ENCODE measurements at places on chromosomes 6 and 20.

DNA sequence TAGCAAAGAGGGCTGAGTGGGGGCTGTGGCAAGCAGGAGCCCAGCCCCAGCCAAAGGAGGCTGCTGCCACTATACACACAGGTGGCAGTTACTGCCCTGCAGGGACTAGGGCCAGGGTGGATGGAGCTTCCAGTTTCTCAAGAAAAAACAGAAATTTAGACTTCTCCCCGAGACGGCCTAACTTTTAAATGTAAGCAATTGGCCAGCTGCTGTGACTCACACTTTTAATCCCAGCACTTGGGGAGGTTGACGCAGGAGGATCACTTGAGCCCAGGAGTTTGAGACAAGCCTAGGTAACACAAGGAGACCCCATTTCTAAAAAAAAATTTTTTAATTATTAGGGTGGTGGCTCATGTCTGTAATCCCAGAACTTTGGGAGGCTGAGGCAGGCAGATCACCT, 98.2 kb upstream of the NFATC2 start:
- DNase-seq: no peak

- no peak for DNase-seq
Observed at GRCh38 chr6:16092990-16093389, 35.9 kb upstream of the MYLIP start.

DNA sequence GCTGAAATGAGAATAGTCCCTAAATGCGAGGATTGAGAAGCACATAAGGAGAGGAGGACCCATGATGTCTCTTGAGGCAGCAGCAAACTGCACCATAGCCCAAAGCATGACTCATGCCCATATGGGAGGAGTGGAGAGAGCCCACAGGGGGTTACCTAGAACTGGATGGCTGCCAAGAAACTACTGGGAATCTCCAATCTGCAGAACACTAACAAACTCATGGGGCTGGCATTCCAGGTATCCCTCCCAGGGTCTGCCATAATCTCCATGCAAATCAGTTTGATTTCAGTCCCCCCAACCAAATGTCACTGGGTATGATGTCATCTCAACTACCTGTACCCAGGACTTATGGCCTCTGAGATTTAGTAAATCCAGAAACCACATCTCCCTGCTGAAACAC, 410.5 kb downstream of the PTPRT start:
- DNase-seq: no peak

DNA sequence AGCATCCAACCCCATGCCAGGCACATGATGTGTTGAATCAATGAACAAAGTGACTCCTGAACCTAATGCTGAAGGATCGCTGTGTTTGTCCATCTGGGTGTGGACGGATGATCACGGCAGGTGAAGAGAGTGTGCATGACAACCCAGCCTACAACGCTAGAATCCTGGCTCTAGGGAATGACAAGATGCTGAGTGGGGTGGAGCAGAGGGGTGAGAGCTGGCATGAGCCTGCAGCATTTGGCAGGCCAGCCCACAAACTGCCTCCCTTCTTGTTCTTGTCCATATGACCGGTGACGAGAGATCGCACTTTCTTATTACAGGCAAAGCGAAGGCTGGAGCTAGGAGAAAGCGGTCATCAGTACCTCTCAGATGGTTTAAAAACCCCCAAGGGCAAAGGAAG, 54.7 kb upstream of the CDKAL1 start:
- no peak for DNase-seq

- DNase-seq: no peak
Observed at GRCh38 chr6:18269253-18269652, 4.9 kb upstream of the DEK start.

DNA sequence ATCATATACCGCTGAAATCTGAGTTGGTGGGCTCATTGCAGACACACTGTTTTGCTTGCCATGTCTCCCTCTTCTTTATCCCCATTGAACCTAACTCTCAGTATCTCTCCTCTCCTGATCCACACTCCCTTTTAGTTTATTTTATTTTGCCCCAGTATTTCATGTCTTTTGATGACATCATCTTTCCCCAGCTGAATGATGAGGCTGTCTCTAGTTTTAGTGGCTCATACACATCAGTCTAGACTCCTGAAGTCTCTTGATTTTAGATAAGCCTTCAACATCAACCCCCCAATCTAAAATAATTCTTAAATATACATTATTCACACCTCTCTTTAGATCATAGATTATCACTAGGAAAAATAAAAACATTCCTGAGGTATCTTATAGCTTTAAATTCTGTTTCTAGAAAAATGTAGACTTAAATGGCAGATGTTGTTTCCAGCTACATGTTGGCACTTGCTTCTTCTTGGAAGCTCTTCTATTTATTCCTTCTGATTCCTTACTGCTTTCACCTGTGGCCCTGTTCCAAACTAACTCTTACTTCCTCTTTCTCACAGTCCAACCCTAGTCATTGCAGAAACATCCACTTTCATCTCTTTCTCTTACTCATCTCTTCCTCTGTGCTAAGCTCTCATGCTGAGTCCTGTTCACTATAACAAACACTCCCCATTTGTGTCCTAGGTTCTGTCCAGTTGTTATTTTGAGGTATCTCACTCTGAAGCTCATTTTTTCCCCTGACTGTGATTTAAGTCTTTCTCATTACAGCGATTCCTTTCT, 191.9 kb upstream of the SLC35B3 start:
- DNase-seq: no peak

GRCh38 chr6:111774346-111774703, 98.9 kb downstream of the FYN start:
- no peak for DNase-seq

DNA sequence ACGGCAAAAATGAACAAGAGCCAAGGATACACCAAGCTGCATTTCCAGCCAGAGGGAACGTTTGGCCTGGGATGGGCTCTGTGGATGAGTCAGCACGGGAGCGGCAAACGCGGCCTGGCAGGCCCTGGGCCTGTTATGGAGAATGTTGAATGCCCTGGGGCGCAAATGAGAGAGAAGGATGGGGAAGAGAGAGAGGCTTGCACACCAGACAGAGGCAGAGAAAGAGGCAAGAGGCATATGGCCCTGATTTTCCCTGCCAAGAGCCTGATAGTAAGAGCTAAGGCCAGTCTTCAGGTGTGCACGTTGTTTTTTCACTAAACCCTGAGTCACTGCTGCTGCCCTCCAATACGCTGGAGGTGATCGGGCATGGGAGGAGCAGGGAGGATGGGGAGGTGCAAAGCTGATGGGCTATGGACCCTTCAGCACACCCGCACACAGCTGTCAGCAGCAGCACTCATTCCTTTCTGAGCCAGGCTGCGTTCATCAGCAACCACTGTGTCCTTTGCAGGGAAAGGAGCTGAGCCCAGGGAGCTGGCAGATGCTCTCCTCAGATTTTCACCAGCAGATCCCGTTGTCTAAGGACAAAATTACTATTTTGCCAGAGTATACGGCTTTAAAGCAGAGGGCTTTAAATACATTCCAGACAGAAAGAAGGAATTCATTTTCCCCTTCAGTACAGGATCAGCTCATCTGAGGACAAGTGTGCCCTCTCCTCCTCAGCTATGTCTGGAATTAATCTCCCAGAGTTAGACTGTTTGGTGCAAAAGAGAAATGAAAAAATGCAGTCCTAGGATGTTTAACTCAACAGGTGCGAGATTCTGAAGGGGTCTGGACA, 61.7 kb upstream of the SLC22A23 start:
- DNase-seq: no peak

GRCh38 chr20:35595901-35596300, 19.7 kb upstream of the SPAG4 start:
- no peak for DNase-seq

GRCh38 chr6:133166766-133167165, 74.4 kb upstream of the EYA4 start:
- no peak for DNase-seq

DNA sequence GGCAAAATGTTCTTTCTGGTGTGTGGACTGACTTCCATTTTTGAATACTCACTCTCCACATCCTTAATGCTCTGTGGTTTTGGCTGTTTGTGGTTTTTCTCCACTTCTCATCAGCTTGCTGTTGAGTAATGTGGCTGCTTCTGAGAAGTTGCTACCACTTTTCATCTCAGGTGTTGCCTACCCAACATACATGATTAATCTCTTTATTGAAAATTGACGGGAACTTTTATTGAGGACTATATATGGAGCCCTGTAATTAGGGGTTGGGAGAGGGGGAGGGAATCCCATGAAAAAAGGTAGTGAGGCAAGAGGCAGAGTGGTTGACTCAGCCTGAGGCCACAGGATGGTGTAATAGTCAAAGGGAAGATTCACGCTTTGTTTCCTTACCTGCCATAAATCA, 17.6 kb downstream of the IL22RA2 start:
- DNase-seq: no peak

GRCh38 chr6:126723541-126724170, 383.7 kb downstream of the CENPW start:
- no peak for DNase-seq
